Right atrium auricular region (tissue), 2 donors: ENCODE measurements at places on chromosomes 2 and 18. TPM values are rescaled to one million over a fixed set of nuclear protein-coding genes. Genes with fewer than 3 reads are reported as not detected.
A peak's percentile ranks its signal among the peaks of the same experiment; 100 is the strongest.

Gene MARCHF7
- 70.6 TPM for total RNA-seq

Gene UCN
- 0.74 TPM for total RNA-seq

Gene AP1S3
- 3.5 TPM for total RNA-seq

Gene LINC00305
- total RNA-seq: not detected

Gene ARHGEF4
- total RNA-seq: 8.1 TPM

Gene COL4A4
- total RNA-seq: 10.0 TPM

Gene TTN
- 1,330 TPM for total RNA-seq

DNA sequence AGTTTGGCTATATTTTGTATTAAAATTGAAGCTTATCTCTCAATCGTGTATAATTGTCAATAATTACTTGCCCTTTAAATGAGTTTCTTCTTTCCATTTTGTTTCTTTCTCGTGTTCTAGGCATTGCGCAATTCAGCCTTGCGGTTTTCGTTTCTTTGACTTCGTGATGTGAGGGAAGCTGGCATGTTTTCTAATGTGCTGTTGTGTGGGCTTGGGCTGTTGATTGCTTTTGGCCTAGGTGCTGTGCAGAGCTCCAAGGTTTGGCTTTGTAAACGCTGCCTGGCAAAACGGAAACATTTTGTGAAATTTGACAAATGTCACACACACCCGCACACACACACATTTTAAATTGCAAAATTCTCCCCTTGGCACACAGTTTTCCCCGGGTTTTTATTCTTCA, 242.6 kb upstream of the TCF4 start:
- DNase-seq: no peak

DNA sequence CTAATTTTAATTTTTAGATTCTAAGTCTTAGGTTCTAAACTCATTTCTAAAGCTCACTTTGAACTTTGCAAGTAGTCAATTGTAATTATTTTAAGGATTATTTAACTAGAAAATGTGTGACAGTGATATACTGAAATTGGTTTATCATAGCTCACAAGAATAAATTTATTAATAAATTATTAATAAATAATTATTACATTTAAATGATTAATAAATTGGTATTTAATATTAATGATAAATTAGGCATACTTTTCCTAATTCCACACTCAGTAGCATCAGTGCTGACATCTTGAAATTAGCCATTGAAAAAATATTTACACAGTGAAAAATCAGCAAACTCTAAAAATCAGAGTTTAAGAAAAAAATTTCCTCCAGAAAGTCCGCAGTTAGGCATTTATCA, 433.7 kb downstream of the FIGN start:
- DNase-seq: no peak

GRCh38 chr2:141523199-141523598, 607.6 kb downstream of the LRP1B start:
- no peak for DNase-seq

DNA sequence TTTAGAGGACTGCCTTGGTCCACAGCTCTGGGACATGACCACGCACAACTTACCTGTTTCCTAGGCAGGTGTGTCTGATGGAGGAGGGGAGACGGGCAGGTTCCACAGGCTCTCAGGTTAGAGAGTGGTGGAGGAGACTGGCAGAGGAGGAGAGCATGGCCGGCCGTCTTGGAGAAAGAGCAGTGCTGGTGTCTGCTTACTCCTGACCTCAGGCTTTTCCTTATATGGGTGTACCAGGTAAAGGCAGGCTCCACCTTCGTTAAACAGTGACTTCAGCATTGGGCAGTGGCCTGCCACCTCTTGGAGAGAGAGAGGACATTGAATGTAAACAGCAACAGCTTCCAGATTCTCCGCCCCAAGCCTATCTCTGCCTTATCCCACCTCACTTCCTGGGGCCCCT, at the start of gene CAPN13:
Gene CAPN13, minus strand, starts transcription at position 198 of the 400 bp plus-strand sequence. CDS start 20,121 bp downstream, outside the sequence.
- DNase-seq: no peak

GRCh38 chr18:62797329-62797728, 82.0 kb downstream of the PHLPP1 start:
- no peak for DNase-seq

GRCh38 chr2:112137516-112138158, 548 bp upstream of the FBLN7 start:
- peak; percentile 57 for DNase-seq

GRCh38 chr2:109176928-109177327, 47.9 kb downstream of the SH3RF3 start:
- DNase-seq: no peak

DNA sequence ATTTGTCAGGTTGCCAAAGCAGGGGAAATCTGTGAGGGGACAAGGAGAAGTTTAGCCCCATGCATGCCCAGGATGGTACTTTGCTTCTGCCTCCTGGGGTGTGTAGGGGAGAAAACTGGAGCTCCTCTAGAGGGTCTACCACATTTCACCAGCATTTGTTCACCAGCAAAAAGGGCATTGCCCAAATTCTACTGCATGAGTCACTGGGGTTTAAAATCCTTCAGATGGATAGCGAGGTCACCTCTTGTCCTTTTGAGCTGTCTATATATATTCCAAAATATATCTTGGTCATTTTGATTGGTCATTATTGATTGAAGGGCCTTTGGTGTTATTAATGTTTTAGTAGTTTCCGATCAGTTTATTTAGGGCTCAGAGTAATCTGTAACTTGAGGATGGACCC, 18.7 kb downstream of the FHOD3 start:
- DNase-seq: peak; percentile 30

- DNase-seq: no peak
These were observed 11.8 kb downstream of the CCDC85A start for GRCh38 chr2:56195563-56195962.

DNA sequence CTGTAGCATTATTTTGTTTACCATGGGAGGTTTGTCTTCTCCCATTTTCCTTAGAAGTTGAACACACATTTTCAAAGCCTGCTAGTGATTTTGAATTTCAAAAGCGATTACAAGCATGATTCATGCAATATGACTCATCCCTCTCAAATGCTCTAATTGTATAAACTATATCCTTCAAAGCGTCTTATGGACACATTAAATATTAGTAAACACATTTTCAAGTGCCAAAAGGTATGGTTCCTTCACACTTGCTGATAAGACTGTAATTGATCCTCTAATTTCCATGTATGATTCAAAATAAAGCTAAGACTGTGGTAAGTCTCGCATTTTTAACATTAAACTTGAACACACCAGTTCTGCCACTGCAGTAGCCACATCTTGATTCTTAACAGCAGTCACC, 512.9 kb downstream of the LRRTM4 start:
- no peak for DNase-seq

DNA sequence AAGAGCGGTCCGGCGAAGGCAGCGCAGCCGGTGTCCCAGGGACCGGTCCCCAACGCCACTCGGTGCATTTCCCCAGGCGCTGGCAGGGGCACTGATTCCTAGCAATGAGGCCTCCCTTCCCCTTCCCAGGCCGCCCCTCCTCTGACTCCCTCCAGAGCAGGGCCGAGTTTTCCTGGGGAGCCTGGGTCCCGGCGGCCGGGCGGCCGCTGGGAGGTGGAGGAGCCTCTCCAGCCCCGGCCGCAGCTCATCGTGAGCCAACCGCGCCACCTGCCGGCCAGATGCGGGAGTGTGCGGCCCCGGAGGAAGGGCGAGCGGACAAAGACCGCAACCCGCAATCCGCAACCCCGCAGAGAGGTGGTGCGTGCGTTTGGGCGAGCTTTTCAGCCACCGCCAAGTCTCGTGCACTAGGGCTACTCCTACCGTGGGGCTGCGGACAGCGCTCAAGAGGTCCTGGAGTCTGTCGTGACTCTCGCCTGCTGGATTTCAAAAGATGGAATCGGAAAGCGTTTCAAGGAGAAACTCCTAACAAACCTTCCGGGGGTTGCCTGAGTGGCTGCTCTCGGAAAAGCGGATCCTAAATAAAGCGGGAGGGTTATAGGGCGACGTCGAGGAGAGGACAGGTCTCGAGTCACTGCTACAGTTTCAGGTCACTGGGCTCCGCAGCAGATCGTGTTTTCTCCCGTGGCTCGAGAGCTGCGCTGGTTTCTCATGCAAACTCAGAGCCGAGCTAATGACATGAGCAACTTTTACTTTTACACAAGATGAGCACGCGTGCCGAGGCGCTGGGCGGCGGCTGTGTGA, 1.5 kb upstream of the EPHA4 start:
- DNase-seq: peak; percentile 88

DNA sequence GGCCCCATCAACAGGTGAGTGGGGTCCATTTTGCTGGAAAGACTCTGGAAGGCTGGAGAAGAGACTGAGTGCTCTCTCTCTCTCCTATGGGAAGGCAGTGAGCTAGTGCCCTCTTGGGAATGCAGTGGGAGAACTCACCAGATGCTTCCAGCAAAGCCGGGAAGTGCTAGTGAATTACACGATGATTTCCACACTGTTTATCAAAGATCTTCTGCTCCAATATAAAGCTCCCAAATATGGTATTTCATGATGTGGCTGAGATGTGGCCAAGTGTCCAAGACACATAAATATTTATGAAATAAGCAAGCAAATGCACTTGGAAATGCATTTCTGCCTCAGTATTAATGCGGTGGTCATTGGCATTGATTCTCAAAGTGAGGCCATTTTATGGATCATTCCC, 135.9 kb downstream of the VAPA start:
- DNase-seq: no peak

- DNase-seq: no peak
These were observed 4.2 kb upstream of the TMEM185B start for GRCh38 chr2:120227111-120227991.

GRCh38 chr2:134911400-134911785, 7.2 kb upstream of the CCNT2 start:
- DNase-seq: no peak

GRCh38 chr2:166106431-166107015, 21.3 kb downstream of the SCN1A start:
- no peak for DNase-seq

- DNase-seq: no peak
These were observed 177.4 kb downstream of the CAPN13 start for GRCh38 chr2:30629866-30630265.
